ENCODE measurements at places on chromosomes 11 and 22.

DNA sequence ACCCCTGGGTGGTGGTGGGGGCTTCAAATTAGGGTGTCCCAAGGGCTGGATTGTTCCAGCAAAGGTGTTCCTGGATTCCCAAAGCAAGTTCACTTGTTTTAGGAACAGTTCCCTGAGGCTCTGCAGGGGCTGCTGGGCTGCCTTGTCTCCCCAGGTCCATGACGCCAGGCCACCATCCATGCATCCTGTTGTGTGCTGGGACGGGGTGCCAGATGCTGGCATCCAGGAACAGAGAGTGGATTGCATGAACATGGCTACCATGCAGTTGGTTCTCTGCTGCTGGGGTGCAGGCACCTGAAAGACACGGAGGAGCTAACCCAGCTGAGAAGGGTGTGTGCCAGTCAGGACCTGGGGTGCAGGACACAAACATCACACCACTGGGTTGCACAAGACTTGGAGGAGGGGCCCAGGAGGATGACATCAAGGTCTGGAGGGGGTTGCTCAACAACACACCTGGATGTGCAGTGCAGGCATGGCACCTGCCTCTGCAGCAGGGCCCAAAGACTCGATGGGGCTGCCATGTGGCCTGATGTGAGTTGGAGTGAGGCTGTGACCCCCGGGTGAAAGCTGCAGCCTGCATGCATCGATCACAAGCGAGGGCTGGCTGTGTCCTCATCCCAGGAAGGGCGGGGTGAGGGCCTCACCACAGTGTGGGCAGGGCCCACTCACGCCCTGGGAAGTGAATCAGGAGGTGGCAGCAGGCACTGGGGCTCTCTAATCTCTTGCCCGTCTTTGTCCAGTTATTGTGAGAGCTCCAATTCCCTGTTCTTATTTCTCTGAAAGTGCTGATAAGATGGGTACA is 74.0 kb upstream of the CLDN5 start:
- DNase-seq, result no peak

DNA sequence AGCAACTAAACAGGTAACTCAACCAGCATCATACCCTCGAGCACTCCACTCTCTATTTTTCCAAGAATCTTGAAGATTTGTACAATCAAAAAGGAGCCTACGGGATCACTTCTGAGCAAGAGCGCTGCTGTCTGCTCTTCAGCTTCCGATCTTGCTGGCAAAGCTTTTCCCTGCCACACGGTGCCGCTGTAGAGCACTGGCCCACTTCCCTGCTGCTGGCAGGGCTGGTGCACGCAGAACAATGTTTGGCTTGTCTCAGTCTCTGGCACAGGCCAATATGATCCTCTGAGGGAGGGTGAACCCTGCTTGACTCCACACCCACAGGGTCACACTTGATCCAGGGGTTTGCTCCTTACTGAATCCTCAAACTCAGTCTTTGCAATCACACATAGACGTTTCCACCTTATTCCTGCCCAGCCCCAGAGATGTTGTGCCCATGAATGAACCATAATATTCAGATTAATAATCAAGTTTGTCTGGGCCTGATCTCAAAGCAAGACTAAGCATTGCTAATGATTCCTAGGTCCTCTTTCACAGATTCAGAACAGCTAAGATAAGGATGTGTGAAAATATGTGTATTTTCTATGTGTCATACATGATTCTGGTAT is 536.6 kb downstream of the SOX6 start:
- no peak for DNase-seq

DNA sequence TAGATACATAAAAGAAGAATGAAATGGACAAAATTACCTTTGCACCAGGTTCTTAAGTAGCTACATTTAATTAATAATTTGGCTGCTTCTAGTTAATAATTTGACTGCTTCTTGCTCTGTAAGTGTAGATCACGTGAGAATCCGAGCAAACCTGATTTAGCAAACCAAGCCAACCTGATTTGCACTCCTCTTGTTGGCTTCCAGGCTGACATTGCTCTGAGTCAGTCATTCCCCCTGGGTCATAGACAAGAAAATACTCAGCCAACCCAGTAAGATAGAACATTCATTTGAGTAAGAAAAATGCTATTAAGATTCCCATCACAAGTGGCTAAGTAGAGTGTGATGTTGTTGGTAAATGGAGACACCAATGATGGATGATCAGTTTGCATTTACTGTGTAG is 304.1 kb downstream of the C11orf87 start:
- no peak for DNase-seq

DNA sequence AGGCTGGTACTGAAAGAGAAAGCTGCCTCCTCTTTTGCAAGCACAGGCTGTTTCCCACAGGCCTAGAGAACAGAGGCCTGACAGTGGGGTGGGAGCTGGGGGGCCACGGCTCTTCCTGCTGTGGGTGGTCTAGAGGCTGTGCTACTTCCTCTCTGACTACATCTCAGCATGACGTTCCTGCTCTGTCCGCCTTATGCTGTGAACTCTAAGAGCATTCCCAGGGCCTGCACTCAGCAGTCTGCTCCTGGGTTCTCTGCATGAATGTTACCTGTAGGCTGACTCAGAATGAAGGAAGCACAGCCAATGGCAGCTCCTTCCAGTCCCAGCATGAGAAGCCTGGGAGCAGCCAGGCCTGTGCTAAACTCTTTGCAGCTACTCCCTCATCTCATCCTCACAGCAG is 534.3 kb downstream of the NTM start:
- DNase-seq, result no peak

DNA sequence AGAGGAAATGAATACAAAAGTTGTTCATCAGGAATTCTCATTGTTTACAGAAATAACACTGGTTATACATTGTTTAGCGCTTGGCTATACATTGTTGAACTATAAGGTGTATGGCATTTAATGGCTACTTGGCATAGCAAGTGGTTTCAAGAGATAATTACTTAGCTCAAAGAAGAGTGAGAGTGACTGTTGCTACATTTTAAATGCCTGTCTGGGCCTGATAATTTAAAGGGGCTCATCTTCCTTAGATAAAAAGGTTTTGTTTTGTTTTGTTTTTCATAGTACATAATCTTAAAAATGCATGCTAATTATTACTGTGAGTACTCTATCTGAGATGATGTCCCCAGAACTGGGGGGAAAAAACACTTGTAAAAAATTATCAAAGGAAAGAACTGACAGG is 1.5 kb upstream of the SMPD1 start:
- no peak for DNase-seq

DNA sequence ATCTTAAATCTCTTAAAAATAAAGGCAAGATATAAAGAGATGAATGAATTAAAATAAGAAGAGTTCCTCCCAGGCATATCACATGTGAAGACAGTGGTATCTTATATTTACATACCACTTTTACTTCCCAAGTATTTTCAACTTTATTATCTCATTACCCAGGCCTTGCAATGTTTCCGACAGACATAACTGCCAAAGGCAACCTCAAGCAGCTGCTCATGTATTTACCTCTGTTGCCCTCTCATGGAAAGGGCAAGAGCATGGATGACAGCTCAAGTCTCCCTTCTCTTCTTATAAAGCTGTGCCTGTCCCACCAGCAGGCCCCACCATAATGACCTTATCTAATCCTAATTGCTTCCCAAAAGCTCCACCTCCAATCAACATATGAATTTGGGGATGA is 894.2 kb downstream of the NTM start:
- DNase-seq, result no peak

DNA sequence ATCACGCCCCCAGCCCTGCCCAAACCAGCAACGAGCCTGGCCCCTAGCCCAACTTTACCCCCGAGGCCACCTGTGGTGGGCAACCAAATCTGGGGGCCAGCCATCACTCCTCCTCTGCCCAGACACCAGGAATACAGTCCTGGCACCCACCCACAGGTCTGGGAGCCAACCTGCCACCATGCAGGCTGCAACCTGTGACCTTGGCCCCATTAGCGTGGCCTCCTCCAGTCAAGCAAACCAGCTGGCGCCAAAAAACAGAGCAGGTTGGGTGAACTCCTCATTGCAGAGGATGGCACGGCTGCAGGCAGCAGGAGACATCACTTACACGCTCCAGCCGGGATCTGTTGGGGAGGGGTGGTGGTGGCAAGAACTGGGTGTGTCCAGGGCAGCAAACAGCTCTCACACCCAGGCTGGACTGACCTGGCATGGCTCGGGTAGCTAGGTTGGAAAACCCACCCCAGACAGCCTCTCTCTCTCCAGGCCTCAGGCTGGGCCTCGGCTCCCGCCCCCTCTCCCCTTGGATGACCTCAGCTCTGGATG is 65.5 kb upstream of the TCF20 start:
- no peak for DNase-seq

DNA sequence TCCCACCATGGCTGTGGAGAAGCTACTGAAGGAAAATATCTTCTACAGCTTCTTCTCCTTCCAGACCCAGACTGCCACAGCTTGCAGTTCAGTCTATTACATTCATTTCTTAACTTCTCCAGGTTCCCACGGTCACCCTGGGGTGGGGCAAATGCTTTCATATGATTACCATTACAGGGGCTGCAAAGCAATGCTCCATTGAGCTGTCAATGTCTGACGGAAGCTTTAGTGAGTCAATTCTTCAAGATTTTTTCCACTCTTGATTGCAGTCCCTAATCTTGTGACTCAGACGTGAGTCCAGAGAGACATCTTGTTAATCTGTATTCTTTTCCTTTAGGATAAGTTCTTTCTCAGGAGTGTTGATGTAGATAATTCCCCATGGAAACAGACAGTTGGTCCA is 233.4 kb upstream of the DDI1 start:
- DNase-seq, result no peak

GRCh38 chr22:26398741-26399153 is 30.3 kb upstream of the ASPHD2 start:
- DNase-seq, result peak; percentile 35

DNA sequence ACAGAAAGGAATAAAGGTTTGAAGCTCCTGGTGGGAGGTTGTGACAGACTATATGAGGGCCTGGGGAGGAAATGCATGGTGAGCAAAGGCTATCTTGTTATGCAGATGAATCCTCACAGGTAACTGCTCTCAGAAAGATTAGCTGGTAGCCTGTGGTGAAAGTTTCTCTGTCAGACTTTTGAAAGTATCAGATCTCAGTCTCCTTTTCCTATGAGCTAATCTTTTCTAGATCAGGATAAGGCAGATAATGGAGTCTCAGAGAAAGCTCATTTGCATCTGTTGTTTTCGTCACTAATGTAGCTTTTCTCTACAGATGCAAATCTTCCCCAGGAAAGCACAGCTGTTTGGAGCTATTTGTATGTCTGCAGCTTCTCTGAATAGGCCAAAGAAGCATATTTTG is 21.0 kb upstream of the OR6X1 start:
- no peak for DNase-seq

DNA sequence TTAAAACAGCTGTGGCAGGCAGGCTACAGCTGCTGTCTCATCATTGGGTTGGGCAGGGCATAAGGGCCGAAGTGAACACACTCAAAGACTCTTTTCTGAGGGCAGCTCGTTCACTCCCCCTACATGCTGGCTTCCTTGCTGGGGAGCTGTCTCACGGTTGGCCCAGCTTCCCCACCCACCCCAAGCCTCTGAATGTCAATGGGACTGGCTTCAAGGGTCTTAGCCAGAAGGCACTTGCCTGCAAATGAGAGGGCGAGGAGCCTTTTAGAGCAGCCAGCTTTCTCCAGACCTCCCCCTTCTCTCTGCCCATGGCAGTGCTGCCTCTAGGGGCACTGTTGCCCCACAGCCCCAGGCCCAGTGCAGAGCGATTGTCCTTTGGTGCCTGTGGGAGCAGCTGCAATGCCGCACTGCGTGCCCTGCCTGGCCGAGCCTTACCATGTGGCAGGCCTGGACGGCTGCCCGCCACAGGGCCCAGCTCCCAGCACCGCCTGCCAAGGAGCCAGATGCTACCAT is 94.7 kb upstream of the RASSF10 start:
- no peak for DNase-seq

DNA sequence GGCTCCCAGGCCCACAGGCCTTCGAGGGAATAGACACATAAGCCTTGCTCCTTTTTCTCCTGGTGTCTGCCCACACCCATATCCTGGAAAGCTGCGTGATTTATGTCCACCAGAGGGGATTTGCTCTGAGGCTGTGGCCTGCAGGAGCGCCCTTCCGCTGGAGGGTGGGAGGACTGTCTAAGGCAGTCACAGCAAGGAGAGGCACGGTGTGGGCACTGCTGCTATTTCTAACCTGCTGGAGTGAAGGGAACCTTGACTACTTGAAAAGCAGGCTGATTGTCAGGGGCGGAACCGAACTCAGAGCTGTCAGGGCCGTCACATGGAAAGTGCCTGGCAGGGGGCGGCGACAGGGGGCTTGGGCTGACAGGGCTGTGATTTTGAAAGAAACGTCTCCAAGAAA is 3.7 kb downstream of the UPB1 start:
- no peak for DNase-seq

DNA sequence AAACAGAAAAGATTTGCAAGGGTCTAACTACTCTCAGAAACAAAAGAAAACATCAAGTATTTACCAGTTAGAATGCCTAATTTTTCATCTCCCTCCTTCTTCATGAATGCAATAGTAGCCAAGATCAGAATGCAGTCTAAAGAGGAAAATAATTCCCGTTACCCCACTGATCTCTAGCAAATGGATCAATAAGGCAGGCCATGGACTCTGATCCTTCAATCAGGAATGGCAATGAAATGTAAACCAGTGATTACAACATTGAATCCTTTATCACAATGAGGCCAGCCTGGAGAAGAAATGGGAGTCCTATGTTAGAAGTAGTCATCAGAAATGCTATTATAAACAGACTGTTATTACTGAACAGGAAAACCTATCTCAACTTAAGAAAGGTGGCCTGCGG is 106.6 kb downstream of the APOL5 start:
- no peak for DNase-seq

GRCh38 chr11:102478673-102479299 is 26.2 kb upstream of the TMEM123 start:
- no peak for DNase-seq

- no peak for DNase-seq
Observed at GRCh38 chr11:36557991-36558390, 9.8 kb upstream of the RAG1 start.

GRCh38 chr11:74478877-74479731 is 11.8 kb upstream of the KCNE3 start:
- DNase-seq, result no peak

GRCh38 chr11:75577207-75577606 is 15.2 kb downstream of the SERPINH1 start:
- DNase-seq, result peak; percentile 31

DNA sequence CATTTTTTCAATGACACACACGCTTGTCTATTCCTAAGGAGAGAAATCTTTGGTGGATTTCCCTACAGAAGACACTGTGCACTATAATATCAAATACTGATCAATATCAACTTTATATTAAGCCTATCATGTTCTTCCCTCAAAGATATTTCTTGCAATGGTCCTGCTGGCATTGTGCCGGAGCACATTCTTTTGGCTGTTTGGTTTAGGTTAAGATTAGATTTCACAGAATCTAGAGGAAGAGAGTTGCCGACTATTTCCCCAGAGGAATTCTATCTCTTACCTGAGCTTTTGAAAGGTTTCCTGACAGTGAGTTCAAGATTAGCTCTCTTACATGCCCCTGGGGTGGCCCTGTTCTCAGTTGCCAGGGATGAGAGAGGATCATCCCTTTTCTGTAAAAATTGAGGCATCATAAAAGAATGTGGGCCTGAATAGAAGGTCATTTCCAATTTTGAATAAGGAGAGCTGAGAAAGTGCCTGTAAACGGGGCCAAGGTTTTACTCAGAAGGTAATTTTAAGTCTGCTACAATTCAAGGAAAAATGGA is 180.6 kb upstream of the ARHGAP20 start:
- DNase-seq, result no peak
